ENCODE measurements at places on chromosomes 16 and 17.
A peak's percentile ranks its signal among the peaks of the same experiment; 100 is the strongest.

- DNase-seq: no peak
Observed at GRCh38 chr16:50035468-50035992, 10.5 kb downstream of the CNEP1R1 start.

DNA sequence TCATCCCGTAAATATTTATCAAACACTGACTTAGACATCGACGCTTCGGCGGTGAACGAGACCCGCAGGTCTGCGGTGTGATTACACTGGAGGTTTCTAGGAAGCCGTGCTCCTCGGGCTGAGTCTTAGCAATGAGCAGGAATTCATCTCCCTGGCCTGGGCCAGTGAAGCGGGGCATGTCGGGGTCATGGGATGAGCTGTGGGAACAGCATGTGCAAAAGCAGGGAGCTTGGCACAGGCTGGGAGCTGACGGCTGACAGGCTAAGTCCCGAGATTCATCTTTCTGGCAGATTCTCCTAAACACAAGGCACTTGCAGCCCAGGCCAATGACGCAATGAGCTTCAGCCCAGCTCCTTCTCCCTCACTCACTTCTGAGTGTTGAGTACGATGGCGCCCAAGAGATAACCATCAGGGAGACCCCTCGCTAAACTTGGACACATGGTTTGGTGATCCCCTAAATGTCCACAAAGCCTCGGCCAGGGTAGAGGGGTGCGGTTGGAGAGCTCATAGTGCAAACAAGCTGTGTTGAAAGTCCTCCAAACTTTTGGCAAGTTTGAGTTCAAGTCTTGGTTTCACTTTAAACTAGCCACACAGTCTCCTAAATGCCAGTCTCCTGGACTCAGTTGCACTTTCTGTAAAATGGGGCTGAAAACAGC is 12.8 kb downstream of the CRISPLD2 start:
- DNase-seq: no peak

DNA sequence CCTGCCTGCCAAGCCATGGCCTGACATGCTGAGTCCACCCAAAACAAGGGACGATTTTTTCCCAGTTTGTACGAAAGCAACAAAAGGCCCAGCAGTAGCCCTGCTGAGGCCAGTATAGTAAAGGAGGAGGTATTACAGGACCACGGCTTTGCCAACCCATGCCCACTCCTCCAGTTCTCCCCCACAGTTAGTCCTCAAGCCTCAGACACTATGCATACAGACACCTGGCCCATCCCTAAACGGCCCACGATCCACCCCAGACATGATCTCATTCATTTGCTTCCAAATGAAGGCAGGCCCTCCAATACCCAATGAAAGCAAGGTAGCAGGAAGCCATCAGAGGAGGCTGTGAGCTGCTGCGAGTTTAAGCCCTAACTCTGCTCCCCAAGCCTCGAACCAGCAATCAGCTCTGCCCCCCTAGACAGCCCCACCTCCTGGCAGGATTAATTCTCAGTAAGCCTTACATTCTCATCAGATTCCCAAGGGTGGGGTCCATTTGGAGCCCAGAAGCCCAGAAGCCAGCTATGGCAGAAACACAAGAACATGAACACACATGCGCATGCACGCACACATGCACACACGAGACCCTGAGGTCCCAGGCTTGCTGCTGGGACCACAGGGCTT is 4.9 kb downstream of the HDAC5 start:
- peak; percentile 61 for DNase-seq

DNA sequence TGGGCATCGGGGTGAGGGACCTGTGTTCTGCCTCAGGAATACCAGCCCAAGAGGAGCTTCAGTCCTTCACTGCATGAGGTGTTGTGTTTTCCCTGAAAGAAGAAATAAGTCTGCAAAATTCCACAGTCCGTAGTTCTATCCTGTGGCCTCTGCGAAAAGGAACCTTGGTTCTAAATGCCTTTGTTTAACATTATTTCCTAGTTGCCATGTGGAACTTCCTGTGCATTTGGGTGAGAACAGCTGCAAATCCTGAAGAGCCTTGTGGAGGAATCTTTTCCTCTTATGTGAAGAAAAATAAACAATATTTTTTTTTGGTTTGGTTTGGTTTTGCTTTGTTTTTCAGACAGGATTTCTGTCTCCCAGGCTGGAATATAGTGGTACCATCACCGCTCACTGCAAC is 9.8 kb downstream of the PSKH1 start:
- DNase-seq: no peak

- no peak for DNase-seq
Observed at GRCh38 chr17:62150471-62150870, 85.4 kb upstream of the MED13 start.

DNA sequence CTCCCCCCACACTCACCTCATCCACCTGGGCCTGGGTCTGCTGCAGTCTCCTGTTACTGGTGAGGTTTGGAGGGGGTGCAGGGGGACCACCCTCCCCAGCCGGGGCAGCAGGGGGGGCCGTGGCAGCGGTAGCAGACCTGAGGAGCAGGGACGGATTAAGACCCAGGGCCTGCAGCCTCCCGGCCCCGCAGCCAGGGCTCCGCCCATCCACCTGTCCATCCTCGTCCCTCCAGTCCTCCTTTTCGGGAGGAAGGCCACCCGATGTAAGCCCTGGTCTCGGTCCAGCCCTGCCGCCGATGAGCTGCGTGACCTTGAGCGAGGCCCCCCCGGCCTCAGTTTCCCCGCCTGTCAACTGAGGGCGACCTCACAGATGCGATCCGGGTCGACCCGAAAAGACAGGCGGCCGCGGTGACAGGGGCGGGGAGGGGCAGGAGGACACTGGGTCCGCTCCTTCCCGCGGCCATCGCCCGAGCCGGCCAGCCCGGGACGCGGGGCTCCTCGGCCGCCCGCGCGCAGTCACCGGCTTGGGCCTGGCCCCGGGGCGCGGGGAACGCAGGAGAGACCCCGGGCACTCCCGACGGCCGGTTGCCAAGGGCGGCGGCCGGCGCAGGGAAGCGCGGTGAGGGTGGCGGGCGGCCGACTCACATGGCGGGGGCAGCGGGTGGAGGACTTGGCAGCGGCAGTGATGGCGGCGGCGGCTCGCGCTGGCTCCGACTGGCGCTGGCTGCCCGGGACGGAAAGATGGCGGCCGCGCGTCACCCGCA is at the start of gene VAMP2:
TSS of gene VAMP2 (minus strand) at position 716 of the 764 bp plus-strand sequence. CDS start at position 647, 69 bp downstream.
- DNase-seq: peak; percentile 68

DNA sequence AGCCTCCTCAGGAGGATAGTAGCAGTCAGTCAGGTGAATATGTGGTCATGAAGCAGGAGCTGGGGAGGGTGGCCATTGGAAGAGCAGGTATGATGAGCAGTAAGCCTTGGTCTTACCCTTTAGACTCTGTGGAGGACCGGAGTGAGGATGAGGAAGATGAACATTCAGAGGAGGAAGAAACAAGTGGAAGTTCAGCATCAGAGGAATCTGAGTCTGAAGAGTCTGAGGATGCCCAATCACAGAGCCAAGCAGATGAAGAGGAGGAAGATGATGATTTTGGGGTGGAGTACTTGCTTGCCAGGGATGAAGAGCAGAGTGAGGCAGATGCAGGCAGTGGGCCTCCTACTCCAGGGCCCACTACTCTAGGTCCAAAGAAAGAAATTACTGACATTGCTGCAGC is 12.7 kb downstream of the SRCAP start:
- no peak for DNase-seq

DNA sequence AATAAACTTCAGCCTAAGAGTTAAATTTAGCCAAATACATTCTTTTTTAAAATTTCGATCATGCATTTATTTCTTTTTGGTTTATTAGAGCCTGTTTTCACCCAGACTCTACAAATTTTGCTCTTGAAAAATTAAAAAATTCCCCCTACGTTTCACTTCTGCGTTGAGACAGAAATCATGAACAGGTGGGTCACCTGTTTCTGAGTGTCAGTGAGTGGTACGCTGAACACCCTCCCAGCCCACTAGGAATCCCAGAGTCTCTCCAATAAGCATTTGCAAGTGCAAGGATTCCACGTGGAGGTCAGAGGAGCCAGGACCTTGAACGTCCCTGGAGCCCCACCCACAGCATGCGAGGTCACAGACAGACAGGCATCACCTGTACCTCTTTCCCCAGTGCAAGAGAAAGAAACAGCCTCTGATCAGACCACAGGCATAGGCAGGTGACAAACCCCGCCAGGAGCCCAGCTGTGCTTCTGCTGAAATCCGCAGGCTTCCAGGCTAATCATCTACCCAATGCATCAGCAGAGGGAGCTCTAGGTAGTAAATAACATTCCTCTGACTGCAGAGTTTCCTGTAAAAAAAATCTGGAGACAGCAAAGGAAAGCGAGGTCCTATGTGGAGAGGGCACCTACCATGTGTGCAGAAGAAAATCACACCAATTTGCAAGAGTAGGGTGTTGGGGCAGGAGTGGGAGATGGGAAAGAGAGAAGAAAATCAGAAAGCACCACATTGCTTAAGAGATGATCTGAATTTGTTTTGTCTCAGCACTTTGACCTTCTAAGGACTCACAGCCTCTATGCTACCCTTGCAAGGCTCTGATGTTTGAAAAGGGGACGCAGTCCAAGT is 5.9 kb upstream of the XYLT1 start:
- peak; percentile 92 for DNase-seq

DNA sequence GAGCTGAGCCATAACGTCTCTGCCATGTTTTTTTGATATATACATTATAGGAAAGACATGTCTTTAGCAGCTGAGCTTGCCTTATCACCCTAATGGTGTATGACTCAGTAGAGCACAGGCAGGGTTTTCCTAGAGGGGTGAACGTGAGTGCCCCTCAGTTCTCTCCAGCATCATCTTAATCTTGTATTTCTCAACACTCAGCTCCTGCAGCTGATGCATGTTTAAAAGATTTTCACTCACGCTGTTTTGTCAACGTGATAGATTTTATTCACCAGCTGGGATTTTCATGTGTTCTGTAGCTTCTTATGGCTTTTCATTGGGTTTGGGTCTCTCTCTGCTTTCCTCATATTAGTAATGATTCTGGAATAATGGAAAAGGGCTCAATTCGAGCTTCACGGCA is 186.0 kb upstream of the PMFBP1 start:
- no peak for DNase-seq

DNA sequence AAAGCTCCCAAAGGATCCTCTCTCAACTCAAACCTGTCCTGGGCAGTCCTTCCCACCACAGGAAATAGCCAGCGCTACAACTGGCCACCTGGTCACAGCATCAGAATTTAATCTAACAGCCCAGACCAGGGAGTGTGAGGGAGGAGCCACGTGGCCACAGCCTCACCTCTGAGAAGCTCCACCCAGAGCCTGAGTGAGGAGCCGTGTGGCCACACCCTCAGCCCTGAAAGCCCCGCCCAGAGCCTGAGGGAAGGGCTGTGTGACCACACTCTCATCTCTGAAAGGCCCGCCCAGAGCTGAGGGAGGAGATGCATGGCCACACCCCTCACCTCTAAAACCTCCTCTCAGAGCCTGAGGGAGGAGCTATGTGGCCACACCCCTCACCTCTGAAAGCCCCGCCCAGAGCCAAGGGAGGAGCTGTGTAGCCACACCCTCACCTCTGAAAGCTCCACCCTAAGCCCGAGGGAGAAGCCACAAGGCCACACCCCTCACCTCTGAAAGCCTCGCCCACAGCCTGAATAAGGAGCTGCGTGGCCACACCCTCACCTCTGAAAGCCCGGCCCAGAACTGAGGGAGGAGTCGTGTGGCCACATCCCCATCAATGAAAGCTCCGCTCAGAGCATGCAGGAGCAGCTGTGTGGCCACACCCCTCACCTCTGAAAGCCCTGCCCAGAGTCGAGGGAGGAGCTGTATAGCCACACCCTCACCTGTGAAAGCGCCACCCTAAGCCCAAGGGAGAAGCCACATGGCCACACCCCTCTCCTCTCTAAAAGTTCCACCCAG is 28.6 kb downstream of the SLC38A8 start:
- DNase-seq: peak; percentile 100

- peak; percentile 92 for DNase-seq
Observed at GRCh38 chr16:15502041-15502725, 67.8 kb downstream of the BMERB1 start.

DNA sequence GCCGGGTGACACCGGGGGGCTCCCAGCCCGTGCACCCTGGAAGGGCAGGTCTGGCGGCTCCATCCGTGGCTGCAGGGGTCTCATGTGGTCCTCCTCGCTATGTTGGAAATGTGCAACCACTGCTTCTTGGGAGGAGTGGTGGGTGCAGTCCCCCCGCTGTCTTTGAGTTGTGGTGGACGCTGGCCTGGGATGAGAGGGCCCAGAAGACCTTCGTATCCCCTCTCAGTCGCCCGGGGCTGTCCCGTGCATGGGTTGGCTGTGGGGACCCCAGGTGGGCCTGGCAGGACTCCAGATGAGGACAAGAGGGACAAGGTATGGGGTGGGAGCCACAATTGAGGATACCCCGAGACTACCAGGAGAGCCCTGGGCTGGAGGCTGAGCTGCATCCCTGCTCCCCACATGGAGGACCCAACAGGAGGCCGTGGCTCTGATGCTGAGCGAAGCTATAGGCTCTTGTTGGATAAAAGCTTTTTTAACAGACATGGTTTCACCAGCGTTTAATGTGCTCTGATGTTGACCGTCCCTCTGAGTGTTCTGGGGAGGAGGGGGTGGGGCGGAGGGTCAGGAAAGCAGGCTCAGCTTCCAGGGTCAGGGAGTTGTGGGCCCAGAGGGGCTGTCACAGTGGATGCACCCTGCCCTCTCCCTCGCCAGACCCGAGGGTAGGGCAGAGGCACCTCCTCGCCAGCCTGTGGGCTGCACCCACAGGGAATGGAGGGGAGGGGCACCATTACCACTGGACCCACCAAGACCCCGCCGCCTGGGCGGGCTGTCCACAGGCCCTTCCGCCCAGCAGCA is 5.4 kb downstream of the SPATA2L start:
- no peak for DNase-seq

DNA sequence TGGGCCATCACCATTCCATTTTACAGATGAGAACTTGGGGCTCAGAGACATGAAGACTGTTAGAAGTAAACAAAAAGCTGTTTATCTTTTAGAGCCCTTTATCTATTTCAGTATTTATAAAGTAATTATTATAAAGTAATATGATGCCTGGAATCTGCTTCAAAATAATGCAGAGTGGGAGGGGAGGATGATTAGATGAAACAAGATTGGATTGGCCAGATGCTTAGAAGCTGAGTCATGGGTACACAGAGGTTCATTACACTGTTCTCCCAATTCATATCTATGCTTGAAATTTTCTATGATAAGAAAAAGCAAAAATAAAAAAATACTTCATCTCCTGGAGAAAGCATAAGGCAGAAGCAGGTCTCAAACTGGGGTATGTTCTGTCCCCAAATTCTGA is 29.4 kb downstream of the TOM1L2 start:
- DNase-seq: peak; percentile 55

DNA sequence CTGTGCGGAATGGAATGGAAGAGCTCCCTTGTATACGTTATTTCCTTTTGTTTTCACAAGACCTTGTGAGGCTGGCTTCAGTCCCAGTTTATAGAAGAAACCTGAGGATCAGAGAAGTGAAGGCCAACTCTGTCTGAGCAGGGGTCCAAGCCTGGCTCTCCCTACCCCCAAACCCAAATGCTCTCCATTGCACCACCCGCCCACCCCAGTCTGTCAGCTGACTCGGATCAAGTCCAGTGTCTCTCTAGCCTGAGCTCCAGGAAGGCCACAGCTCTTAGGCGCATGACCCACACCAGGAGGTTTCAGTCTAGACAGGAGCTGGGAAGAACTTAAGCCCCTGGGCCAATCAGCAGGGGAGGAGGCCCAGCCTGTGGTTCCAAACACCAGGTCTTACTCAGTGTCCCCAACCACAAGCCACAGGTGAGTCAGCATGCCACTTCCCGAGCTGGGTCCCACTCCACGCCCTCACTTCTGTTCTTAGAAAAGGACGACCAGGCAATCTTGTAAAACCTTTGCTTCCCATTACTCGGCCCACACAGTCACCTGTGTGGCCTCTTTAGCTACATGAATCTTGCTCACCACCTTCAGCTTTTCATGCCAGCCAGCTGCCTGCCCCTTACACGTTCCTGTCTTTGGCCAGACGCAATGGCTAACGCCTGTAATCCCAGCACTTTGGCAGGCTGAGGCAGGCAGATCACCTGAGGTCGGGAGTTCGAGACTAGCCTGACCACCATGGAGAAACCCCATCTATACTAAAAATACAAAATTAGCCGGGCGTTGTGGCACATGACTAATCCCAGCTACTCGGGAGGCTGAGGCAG is 27.8 kb downstream of the TK2 start:
- DNase-seq: no peak
